ENCODE measurements at places on chromosomes 1 and 21.

- DNase-seq: no peak
These were observed 23.0 kb upstream of the KCNJ6 start for GRCh38 chr21:37939251-37939650.

GRCh38 chr1:31785020-31785946 is 21.1 kb upstream of the ADGRB2 start:
- DNase-seq: no peak

DNA sequence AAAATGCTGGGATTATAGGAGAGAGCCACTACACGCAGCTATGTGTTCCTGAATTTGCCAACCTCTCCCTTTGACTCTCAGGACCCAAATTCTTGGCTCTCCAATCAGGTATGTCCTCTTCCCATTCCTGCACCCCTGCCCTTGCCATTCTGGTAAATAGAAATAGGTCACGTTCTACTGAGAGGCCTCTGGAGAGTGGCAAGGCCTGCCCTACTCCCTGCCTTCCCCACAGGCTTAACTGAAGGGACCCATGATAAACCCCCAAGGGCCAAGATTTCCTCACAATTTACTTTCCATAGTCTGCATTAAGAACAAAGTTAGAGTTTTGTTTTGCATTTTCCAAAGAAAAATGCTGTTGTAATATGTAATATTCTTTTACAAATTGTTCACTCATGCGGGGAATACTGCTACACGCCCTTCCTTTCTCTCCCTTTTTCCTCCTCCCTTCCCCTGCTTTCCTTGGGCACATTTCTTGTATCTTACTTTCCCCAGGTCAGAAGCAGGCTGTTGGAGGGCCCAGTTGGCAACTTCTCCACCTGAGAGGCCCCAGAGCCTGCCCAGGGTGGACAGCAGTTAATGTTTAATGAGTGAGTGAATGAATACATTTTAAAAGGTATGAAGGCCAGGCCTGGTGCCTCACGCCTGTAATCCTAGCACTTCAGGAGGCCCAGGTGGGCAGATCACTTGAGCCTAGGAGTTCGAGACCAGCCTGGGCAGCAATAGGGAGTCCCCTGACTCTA is 33.9 kb upstream of the PUM1 start:
- DNase-seq: no peak

GRCh38 chr1:235078480-235079381 is 49.9 kb downstream of the TOMM20 start:
- DNase-seq: no peak

DNA sequence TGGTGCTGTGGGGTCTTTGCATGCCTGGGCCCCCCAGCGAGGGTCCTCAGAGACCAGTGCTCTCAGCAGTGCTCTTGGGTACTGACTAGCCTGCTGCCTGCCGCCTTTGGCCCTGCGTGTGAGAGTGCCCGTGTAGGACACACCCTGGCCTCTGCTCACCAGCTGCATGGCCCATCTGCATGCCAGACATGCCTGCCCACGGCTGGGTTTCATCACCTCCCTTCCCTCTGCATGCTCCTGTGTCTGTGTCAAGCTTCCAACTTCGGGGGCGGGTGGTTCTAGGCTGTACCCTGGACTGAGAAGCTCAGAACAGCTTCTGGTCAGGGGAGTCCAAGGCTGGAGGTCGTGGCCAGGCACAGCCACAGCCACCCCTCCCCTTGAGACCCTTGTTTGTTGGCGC is 56.9 kb downstream of the PTPRF start:
- DNase-seq: no peak

DNA sequence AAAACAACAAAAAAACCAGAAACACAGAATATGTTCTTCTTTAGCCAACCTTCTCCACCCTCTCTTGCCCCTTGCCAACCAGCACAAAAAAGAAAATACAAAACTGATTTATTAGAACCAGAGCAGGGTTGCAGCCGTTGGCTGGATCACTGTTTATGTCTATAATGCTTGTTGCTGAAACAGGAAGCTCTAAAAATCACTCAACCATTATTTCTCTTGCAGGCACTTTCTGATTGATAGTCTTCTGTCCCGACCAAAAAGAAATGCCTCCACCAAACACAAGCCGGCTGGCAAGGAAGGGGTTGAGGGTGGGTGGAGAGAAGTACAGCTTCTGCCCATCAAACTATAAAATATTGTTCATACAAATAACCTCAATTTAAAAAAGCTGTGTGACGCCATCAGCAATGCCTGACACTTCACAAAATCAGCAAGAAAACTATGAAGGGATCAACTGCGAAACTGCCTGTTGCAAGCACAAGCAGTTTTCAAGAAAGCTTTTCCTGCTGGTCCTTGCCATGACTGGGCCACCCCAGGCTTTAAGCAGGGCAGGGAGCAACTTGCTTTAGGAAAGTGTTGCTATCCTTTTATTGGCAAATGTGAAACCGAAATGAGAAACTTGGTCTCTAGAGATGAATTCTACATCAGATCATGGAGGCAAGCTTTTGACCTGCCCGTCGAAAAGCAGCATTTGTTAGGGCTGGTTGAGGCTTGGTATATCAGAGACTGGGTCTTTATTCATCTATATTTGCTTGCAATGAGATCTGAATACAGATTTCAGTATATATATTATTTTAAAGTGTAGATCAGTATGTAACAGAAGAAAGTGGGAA is 174.2 kb downstream of the RUNX1 start:
- DNase-seq: no peak

GRCh38 chr1:168717906-168718891 is 10.8 kb downstream of the DPT start:
- DNase-seq: no peak

- DNase-seq: peak; percentile 94
These were observed 7.6 kb downstream of the DCLRE1B start for GRCh38 chr1:113912594-113913311.

GRCh38 chr1:11708554-11709350 is 17.2 kb downstream of the DRAXIN start:
- DNase-seq: no peak

- DNase-seq: no peak
These were observed 271.7 kb downstream of the DUSP10 start for GRCh38 chr1:221470000-221470698.

GRCh38 chr1:71463144-71463543 is 382.3 kb upstream of the ZRANB2 start:
- no peak for DNase-seq

- DNase-seq: peak; percentile 11
These were observed 19.8 kb downstream of the CD34 start for GRCh38 chr1:207891148-207891547.

DNA sequence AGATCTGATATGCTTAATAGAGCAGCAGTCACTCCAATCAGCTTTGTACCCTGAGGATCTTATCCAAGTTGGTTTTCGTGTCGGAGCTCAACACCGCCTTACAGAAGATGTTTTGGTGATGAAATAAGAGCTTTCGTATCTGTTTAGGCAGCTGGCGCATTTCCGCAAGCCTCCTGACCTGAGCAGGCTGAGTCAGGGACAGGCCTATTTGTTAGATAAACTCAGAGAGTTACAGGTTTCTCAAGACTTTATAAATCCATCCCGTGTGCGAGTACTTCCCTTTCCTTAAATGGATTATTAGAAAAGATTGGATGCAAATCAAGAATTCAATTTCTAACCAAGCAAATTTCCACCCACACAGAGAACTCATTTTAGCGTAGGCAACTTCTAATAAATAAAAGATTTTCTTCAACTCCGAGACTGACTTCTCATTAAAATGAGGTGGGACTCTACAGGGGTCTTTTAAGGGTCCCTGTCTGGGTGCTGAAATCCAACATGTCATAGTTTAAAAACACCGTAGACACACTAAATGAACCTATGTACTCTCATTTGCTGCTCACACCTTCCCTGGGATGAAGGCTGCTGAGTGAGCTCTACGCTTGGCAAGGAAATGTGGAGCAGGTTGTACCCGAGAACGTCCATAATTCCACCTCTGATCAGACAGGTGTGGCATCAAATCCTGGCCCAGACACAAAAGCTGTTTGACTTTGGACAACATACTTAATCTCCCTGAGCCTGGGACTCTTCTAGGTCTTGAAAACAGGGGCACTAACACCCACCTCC is 106.9 kb upstream of the F3 start:
- DNase-seq: peak; percentile 2

- DNase-seq: no peak
These were observed 39.9 kb upstream of the GBP5 start for GRCh38 chr1:89312572-89312971.

DNA sequence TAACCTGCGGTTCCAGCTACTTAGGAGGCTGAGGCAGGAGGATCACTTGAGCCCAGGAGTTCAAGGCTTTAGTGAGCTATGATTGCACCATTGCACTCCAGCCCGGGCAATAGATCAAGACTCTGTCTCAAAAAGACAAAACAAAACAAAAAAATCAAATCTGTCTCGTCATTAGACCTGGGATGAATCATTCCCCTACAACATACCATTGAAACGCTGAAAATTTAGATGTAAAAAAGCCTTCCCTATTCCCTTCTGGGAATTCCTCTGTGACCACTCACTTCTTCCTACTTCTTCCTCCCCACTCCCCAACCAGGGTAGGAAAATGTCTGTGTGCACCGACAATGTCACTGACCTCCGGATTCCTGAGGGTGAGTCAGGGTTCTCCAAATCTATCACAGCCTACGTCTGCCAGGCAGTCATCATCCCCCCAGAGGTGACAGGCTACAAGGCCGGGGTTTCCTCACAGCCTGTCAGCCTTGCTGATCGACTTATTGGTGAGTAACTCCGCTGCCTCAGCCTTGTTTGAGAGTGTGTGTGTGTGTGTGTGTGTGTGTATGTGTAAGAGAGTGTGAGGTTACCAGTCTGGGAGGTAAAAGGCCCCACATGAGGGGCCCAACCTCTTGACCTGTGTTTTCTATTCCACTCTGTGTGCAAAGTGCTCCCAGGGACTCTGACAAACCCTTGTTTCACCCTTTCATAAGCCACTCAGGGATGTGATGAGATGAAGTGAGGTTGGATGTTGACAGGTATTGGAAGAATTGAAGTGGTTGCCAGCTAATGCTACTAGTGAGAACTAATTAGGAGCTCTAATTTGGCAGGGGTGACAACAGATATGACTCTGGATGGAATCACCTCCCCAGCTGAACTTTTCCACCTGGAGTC is 16.3 kb upstream of the SARS1 start:
- DNase-seq: no peak

DNA sequence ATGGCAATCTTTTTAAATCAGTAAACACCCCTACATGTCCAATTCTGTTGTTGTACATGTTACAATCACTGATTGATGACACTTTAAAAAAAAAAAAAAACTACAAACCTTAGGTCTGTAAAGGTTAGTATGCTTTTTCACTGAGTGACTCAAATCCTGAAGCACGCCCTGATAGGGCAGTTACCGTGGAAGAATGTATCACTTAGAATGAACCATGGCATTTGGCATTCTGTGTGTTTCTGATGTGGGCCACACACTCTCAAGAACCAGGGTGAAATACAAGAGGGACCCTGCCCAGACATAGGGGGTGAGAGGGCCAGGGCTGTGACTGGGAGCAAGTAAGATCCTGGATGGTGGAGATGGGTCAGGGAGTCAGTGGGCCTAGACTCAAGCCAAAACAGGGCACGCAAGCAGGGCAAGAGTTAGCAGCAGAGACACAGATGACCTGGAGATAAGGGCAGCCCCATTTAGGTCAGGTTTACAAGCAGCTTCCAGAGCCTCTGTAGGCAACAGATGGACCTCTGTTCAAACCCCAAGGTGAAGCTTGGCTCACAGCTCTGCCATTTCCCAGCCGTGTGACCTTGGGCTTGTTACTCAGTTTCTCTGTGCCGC is 47.6 kb upstream of the DMRTB1 start:
- no peak for DNase-seq

- no peak for DNase-seq
These were observed 6.5 kb upstream of the CSTB start for GRCh38 chr21:43782431-43783097.

GRCh38 chr1:238964631-238965030 is 421.7 kb upstream of the CHRM3 start:
- DNase-seq: no peak

DNA sequence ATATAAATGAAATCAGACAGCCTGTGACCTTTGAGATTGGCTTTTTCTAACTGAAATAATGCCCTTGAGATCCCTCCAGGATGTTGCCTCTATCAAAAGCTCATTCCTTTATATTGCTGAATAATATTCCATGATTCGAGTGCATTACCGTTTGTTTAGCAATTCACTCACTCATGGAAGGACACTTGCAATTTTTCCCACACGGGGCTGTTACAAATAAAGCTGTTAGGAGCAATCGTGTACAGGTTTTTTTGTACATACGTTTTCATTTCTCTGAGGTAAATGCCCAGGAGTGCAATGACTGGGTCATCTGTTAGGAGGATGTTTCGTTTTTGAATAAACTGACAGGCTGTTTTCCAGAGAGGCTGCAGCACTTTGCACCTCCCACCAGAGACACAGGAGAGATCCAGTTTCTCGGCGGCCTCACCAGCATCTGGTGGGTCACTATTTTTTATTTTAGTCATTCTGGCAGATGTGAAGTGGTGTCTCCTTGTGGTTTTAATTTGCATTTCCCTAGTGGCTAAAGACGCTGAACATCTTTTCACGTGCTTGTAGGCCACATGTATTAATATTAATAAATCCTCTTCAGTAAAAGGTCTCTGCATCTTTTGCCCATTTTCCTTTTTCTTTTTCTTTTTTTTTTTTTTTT is 11.0 kb downstream of the PRDM15 start:
- no peak for DNase-seq

GRCh38 chr1:204382714-204383083 is 23.0 kb upstream of the PLEKHA6 start:
- DNase-seq: no peak

GRCh38 chr1:175124861-175125260 is 57.2 kb downstream of the TNN start:
- no peak for DNase-seq

DNA sequence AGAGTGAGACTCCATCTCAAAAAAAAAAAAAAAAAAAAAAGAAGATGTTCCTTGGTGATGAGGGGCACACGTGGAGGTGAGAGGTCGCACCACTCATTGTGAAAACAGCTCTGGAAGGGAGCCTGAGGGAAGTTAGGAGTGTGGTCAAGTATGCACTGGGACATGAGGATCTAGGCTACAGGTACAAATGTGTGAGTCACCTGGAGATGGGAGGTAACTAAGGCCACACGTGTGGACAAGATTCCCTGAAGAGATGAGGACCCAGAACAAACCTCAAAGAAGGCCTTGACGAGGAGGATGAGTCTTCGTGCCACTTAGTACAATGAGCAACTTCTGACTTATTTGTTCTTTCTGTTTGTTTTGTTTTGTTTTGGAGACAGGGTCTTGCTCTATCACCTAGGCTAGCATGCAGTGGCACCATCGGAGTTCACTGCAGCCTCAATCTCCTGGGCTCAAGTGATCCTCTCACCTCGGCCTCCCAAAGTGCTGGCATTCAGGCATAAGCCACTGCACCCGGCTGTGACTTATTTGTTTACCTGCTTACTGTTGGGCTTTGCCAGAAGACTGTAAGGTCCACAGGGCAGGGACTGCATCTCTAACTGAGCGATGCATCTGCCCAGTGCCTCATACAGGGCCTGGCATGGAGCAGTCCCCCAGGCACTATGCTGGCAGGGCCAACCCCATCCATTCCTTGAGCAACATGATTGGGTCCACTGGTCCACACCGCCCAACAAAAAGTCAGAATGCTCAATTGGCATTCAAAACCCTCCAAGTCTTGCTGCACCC is 6.4 kb downstream of the ASAP3 start:
- no peak for DNase-seq

GRCh38 chr1:180585994-180586359 is 27.2 kb downstream of the OVAAL start:
- DNase-seq: no peak

GRCh38 chr1:234943836-234944402 is 184.7 kb downstream of the TOMM20 start:
- no peak for DNase-seq
